ENCODE measurements at places on chromosomes 7 and 10.

DNA sequence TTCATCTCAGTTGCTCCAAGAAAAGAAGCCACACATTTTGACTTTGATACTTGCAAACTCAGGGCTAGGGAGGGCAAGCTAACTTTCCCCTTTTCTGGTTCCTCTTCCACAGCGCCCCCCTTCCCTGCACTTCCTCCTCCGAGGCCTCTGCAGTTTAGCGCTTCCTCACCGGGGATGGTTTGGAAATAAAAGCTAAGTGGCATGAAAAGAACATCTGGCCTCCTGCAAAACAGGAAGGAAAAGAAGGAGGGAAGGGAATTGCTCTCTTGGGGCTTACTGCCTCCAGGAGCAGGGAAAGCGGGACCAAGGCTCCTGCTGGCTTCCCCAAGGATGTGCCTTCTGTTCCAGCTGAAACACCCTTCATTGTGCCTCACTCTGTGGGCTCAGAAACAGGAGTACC is 42.3 kb downstream of the PRKCQ start:
- no peak for DNase-seq

DNA sequence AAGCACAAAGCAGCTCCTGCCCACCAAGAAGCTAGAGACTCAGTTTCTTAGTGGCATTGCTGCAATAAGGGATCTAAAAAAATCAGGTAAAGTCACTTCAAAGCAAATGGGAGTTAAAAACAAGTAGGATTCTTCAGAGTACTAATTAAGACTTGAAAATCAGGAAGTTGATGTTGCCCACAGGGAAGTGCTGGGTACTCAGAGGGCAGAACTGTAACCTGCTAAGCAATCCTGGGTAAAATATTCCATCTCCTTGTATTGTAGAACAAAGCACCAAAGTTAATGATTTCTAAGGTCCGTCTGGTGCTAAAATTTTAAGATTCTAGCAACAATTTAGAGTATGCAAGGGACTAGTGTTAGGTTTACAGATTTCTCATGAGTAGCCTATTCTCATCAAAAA is 8.3 kb downstream of the PEX1 start:
- no peak for DNase-seq

DNA sequence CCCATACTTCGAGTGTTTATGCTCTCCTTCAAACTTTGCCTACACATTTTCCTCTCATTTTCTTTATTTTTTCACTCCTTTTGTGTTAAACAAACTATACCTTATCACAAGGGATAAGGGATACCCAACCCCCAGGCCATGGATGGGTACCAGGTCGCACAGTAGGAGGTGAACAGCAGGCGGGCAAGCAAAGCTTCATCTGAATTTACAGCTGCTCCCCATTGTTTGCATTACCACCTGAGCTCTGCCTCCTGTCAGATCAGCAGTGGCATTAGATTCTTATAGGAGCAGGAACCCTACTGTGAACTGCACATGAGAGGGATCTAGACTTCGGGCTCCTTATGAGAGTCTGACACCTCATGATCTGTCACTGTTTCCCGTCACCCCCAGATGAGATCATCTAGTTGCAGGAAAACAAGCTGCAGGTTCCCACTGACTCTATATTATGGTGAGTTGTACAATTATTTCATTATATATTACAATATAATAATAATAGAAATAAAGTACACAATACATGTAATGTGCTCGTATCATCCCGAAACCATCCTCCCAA is 28.5 kb downstream of the ZC3HC1 start:
- peak; percentile 52 for DNase-seq

DNA sequence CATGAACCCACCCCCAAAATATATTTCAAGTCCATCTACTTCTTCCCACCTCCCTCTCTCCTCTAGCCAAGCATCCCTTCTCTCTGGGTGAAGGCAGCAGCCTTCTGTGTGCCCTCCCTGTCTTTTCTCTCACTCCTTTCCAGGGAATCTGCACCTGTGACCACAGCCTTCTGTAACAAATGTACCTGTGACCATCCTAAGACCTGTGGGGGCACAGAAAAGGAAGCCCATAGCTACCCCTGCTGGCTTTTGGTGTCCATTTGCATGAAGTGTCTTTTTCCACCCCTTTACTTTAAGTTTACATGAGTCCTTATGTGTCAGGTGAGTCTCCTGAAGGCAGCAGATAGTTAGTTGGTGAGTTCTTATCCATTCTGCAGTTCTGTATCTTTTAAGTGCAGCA is 2.0 kb upstream of the TBXAS1 start:
- no peak for DNase-seq

GRCh38 chr7:135731-136645 is 56.4 kb upstream of the FAM20C start:
- DNase-seq: no peak

GRCh38 chr10:99172128-99172738 is 63.4 kb downstream of the HPSE2 start:
- peak; percentile 64 for DNase-seq

GRCh38 chr7:123624527-123625183 is 23.0 kb downstream of the ASB15 start:
- DNase-seq: peak; percentile 36

DNA sequence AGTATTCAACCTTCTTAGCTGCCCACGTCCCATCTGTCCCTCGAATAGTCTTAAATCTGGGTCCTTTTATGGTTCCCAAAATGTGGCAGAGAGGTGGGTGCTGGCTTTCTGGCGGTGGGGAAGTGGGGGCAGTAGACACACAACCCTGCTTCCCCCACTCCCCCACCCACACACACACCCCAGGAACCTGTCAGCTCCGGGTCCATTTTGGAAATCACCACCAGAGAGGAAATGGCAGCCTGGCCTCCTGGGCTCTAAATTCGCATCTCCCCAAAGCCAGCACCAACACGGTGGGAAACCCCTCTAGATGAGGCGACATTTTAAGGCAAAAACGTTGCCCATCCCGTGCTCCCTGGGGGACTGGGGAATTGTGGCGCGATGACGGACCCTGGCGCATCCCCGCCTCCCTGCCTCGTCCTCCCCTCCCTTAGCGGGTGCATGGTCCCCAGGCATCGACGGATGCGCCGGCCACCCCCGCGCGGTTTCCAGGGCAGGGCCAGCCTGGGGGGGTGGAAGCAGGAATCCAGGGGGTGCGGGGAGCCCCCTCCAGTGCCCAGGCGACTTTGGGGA is 702 bp downstream of the TMEM130 start:
- DNase-seq: no peak

- peak; percentile 61 for DNase-seq
Observed at GRCh38 chr10:71920540-71921323, 43.5 kb upstream of the CHST3 start.

DNA sequence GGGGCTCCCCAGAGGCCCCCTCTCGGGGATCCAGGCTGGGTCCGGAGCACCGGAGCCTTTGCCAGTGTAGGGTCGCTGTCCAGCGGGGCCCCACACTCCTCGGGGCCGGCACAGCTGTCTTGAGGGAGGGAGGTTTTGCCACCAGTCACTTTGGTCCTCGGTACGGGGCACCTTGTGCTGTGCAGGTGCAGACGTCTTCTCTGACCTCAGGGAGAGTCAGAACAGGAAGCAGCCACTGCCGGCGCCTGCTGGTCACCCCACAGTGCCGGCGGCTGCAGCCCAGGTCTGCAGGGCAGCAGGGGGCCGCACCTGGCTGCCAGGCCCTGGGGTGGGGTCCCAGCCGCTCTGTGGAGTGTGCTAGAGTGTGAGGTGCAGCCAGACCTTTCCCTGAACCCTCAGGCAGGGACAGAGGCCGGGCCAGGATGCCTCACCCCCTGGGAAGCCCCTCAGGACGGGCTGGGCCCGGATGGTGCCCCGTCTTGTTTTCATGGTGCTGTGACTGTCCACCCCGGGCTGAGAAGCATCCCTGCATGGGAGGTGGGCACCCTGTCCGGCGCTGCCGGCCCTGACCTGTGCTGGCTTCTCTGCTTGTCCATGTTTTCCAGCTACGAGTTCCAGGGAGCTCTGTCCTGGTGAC is 8.2 kb downstream of the MAFK start:
- no peak for DNase-seq

DNA sequence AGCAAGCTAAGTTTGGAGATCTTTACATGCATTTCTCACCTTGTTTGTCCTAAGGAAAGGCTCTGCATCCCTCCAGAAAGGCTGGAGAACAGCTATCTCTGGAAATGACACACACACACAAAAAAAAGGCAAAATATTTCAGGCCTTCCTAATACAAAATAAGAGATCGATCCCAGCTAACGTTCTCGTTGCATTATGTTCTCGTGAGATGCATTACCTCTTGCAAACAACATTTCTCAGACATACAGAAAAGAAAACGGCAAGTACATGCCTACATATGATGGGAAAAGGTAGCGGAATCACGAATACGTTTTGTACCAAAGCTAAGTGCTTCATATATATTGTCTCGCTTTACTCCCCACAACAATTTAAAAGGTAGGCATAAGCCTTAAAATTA is 488 bp downstream of the MTERF1 start:
- DNase-seq: peak; percentile 25

- DNase-seq: no peak
Observed at GRCh38 chr10:62456611-62457101, 82.5 kb downstream of the ZNF365 start.

DNA sequence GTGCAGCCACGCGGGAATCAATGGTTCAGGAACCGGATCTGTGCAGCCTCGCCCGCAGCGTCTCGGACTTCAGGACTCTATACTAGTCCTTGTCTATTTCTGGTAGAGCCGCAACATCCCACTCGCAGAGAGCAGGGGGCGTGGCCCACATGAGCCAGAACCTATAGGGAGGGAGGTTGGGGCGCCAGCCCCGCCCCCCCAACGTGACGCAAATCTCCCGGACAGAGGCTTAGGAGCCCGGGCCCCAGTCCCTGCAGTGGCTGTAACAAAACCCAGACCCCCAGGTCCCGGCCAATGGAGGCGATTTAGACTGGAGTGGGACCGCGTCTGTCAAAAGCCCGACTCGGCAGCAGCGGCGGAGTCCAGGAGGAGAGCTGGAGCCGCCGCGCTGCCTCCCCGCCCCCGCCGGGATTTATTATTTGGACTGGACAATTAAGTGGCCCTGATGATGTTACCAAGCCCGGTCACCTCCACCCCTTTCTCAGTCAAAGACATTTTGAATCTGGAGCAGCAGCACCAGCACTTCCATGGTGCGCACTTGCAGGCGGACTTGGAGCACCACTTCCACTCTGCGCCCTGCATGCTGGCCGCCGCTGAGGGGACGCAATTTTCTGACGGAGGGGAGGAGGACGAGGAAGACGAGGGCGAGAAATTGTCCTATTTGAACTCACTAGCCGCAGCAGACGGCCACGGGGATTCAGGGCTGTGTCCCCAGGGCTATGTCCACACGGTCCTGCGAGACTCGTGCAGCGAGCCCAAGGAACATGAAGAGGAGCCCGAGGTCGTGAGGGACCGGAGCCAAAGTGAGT is at the start of gene NKX2-3:
Gene NKX2-3 (plus strand): TSS at position 256 of the 809 bp plus-strand sequence. CDS start 190 bp downstream, at position 446.
- DNase-seq: peak; percentile 63

GRCh38 chr10:30391266-30391665 is 42.2 kb upstream of the MTPAP start:
- no peak for DNase-seq

- peak; percentile 33 for DNase-seq
Observed at GRCh38 chr10:76080991-76081390, 649.6 kb downstream of the LRMDA start.

GRCh38 chr10:17116193-17116592 is 13.4 kb downstream of the CUBN start:
- DNase-seq: no peak

DNA sequence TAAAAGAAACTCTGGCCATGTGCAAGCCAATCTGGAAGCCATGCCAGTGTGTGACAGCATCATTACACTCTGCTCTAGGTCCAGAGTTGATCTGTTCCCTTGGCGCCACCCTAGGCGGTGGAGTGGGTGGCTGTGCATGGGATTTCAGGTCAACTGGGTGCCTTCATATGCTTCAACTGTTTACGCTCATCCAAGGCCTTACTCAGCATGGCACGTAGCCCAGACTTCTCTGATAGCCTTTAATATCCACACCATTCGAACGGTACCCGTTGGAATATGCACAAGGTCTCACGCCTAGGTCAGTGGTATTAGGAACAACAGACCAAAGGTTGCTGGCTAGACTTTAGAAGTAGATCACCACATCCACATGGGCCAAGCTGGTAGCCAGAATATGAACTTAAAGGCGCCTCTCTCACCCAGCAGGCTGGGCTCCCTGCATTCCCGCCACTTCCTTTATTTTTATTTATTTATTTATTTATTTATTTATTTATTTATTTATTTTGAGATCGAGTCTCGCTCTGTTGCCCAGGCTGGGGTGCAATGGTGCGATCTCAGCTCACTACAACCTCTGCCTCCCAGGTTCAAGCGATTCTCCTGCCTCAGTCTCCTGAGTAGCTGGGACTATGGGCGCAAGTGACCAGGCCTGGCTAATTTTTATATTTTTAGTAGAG is 18.7 kb upstream of the ACHE start:
- no peak for DNase-seq

GRCh38 chr10:90032519-90032918 is 331.1 kb downstream of the KIF20B start:
- no peak for DNase-seq

DNA sequence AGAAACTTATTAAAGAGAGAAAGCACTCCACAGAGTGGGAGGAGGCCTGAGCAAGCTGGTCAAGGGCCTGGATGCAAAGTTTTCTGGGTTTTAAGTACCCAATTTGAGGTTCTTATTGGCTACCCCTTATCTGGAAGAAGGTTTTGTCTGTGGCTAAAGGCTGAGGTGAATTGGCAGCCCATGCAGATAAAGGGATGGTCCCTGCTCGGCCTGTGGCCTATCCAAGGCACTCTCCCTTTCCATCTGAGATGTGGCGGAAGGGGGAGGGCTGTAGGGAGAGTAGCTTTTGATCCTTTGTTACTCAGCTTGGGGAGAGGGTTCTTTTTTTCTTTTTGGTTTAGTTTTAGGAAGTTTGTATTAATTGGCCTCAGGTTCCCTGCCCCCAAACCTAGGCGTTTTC is 465.1 kb downstream of the ATRNL1 start:
- DNase-seq: no peak

DNA sequence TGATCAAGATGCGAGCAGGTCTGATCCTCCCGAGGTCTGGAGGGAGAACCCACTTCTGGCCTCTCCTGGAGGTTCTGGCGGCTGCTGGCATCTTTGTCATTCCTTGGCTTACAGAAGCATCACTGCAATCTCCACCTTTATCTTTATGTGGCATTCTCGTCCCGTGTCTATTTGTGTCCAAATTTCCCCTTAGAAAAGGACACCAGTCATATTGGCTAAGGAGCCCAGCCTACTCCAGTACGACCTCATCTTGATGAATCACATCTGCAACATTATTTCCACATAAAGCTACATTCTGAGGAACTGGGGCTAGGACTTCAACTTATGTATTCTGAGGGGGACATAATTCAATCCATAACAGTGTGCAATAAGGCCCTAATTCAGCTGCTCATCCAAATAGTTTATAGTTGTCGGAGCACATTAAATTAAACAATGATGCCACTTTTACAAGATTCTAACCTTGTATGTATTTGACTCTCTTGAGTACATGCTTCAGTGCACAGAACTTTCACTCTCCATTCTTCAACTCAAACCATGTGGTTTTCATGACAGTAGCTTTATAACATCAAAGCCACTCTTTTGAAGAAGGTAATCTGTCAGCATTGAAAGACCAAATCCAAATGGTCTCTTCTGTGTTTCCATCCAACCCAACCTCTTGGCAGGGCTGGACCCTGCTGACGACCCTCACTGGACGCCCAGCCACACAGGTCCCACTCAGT is 86.2 kb upstream of the DDC start:
- DNase-seq: no peak

Measured in ELR (cell line).